OCI-M1 (cell line): ENCODE measurements at places on chromosomes 7 and 10.

GRCh38 chr10:74822521-74823089, 3.8 kb upstream of the KAT6B start:
- peak; percentile 60 for DNase-seq

DNA sequence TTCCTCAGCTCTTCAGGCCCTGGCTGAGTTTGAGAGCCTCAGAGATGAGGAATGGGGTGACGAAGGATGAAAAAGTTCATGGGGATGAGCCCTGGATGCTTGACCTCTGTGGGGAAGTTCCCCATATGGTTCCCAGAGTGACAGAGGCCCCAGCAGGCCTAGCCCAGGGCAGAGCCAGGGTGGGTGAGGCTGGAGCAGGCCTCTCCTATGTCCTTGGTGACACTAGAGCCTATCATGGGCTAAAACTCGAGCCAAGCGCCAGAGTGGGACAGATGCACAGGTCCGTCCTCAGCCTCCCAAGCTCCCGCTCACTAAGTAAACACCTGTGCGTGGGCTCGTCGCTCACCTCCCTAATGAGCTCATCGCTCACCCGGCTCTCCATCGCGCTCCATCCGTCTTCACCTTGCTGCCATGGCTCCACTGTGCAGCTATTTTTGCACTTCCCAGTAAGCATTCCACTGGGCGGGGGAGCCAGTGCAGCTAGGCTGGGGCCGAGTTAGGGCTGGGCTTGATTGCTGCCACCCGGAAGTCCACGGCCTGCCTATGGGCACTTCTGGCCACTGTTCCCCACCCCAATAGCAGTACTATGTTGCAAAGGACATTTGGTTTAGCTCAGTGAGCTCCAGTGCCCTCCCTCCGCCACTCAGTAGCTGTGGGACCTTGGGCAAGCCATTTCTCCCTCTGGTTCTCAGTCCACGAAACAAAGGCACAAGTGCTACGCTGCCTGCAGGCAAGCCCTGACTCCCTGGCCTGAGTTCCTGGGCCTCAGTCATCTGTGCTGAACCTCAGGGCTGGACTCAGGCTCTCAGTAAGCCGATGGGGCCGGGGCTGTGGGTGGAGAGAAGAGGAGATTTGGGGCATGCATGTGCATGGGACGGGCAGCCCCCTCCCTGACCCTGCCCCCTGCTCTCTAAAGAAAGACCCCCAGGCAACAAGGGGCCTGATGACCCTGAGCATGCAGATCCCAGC, 117.3 kb upstream of the PCBD1 start:
- DNase-seq = no peak

- no peak for DNase-seq
Observed at GRCh38 chr10:33153251-33153967, 181.1 kb downstream of the NRP1 start.

- no peak for DNase-seq
Observed at GRCh38 chr7:15284396-15284795, 277.4 kb downstream of the AGMO start.
